Frontal cortex (tissue), 4 donors: ENCODE measurements at places on chromosomes 1 and 21. TPM values are rescaled to one million over a fixed set of nuclear protein-coding genes. Genes with fewer than 3 reads are reported as not detected.

Gene IKBKE
- total RNA-seq, result 0.41 TPM

Gene CFAP410
- total RNA-seq, result 8.6 TPM

Gene TAS1R1
- not detected for total RNA-seq

Gene DYNLT4
- not detected for total RNA-seq

Gene WDR64
- not detected for total RNA-seq

Gene DCST2
- total RNA-seq, result under 0.01 TPM

Gene SPATA45
- 2.0 TPM for total RNA-seq

Gene CRB1
- total RNA-seq, result 16.7 TPM

Gene PERM1
- not detected for total RNA-seq

Gene LHX8
- 2.4 TPM for total RNA-seq

Gene DENND4B
- total RNA-seq, result 16.3 TPM

Gene RNU1-2
- total RNA-seq, result under 0.01 TPM

Gene AMY1A
- total RNA-seq, result not detected

Gene FMO3
- not detected for total RNA-seq

Gene PTPN22
- total RNA-seq, result 0.82 TPM

Gene TRIM45
- total RNA-seq, result 3.7 TPM

Gene MYOM3
- not detected for total RNA-seq

Gene CRABP2
- 7.7 TPM for total RNA-seq

Gene WLS
- total RNA-seq, result 28.1 TPM

Gene FCRLB
- 1.2 TPM for total RNA-seq

Gene DOCK7
- total RNA-seq, result 172 TPM

Gene IFI44L
- total RNA-seq, result 7.3 TPM
